NCI-H748 treated with DMSO at 0.1 percent for 48 hours (cell line): ENCODE measurements at places on chromosomes 2 and 18.

DNA sequence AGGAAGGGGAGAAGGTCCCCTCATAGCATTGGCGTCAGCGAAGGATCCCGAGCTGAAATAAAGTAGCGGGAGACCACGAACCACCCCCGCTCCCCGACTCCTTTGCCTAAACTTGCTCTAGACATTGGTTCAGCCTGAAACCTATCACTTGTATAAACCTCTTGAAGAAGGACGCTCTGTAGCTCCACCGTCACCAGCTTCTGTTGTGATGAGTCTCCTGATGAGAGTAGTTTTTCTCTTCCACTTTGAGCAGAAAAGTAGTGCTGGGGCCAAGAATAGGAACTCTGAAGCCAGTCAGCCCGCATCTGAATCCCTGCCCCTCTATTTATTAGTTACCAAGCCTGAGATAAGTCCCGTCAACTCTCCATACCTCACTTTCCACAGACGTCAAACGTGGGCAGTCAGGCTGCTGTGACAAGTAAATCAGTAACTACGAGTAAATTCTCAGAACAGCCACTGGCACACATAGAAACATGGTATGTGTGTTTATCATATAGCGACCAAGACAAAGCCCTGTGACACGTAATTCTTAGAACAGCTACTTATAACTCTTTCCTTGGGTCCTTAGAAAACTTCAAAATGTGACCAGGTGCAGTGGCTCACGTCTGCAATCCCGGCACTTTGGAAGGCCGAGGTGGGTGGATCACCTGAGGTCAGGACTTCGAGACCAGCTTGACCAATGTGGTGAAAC lies 61.7 kb downstream of the CD226 start:
- DNase-seq: no peak

- no peak for DNase-seq
These were observed 24.2 kb downstream of the ITGB1BP1 start for GRCh38 chr2:9398881-9399780.

DNA sequence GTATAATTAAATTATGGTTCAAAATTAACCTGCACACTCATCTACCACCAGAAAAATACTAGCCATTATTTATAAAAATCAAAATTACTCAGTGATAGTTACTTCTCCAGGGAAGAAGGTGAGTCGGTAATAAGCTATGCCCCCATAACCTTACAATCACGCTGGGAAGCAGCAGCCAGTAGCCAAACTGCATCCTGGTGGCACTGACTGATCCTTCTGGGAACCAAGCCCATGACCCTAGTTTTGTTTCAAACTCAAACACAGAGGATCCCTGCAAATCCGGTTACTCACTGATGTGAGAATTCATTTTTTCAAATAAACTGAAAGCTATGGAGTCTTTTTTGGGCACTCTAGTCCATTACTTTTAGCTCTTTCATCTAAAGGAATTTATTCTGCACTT lies 88.2 kb upstream of the VWC2L start:
- no peak for DNase-seq

GRCh38 chr2:45570671-45571334 lies 40.3 kb downstream of the SRBD1 start:
- no peak for DNase-seq

- DNase-seq: no peak
These were observed 18.0 kb downstream of the PTPN18 start for GRCh38 chr2:130373808-130374365.

DNA sequence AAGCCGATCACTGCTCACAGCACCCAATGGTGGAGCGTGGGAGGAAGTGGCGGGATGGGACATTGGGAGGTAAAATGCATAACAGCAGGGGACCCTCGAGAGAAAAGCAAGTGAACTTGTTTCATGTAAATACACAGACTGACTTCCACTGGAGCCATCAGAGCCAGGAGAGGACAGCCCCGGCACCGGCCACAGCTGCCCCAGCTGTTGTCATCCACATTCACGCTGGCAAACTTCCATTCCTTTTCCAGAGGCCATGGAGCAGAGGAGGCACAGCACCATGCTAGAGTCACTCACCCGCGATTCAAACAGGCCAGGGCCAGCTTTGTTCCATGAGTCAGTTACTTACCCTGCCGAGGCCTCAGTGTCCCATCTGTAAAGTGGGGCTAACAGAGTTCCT lies 610.9 kb upstream of the SALL3 start:
- DNase-seq: no peak

GRCh38 chr2:33484042-33484621 lies 7.7 kb downstream of the RASGRP3 start:
- DNase-seq: no peak

- no peak for DNase-seq
These were observed 26.7 kb downstream of the POLR1A start for GRCh38 chr2:86078774-86079545.

DNA sequence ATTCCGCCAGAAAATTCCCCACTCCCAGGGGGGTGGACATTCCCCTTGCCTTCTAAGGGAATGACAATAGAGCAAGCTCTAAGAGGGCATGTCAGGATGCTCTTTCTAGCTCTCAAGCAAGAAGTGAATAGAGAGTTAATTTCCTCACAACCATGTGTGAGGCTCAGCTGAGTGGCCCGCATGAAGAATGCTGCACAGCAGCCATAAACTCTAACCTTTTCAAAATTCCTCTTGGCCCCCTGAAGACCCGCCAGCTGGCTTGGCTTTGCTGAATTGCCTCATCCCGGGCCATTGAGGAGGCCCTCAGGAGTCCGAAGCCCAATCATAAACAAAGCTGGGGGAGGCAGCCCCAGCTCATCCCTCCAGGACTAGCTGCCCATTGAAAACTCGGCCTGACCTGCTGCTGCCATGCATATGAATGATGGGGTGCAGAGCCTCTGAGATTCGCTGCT lies 38.2 kb downstream of the NRP2 start:
- DNase-seq: no peak

DNA sequence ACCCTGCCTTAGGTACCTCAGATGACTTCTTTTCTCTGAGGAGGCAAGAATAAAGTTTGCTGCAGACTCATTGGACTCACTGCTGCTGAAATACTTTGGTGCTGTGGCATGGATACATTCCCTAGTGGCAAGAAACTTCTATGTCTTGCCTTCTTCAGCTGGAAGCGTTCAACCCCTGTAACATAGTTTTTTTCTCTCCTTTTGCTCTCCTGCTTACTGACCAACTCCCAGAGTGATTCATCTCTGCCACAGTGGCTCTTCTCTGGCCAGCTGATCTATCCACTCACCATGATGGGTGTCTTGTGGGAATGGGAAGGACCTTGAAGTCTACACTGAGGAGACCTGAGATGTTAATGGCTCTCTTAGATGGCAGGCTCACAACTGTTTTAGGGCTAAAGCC lies 309.3 kb upstream of the LRRTM4 start:
- no peak for DNase-seq

DNA sequence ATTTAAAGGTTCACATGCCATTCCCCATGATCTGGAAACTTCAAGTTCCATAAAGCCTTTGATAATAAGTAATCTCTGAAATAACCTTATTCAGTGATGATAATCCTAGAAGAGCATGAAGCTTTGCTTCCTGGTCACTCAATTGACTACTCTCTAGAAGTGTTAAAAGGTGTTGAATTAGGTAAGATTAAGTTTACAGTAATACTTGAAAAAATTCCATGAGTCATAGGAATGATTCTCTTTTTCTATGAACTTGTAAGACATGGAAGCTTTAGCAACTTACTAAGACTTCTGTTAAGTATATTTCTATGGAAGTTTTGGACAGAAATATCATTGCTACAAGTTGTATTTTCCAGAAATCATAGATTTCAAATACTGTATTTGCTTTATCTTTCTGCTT lies 100.6 kb downstream of the MYO1B start:
- no peak for DNase-seq

DNA sequence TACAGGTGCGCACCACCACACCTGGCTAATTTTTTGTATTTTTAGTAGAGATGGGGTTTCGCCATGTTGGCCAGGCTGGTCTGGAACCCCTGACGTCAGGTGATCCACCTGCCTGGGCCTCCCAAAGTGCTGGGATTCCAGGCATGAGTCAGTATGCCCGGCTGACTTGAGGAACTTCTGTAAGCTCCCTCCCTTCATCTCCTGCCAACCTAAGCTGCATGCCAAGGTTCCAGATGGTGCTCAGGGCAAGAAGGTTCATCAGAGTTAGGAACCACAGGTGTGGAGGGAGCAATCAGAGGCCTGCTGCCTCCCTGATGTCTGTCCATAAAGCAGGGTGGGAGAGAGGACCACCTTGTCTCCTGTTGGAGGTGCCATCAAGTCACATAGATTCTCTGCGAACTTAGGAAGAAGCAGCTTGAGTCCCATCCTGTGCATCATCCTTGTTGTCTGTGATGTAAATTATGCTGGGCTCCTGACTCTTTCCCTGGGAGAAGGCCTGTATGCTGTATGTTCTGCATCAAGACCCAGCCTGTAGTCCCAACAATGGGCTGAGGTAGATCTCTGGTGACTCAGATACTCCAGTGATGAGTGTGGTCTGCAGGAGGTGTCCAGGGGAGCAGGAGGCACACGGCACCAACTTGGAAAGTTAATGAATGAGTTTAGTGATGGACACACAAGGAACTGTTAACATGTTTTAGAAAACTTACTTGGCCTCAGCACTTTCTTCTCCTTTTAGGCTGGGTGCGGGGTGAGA lies 53.1 kb downstream of the TMEM17 start:
- no peak for DNase-seq

- no peak for DNase-seq
These were observed 5.7 kb downstream of the MAL start for GRCh38 chr2:95031076-95031725.

DNA sequence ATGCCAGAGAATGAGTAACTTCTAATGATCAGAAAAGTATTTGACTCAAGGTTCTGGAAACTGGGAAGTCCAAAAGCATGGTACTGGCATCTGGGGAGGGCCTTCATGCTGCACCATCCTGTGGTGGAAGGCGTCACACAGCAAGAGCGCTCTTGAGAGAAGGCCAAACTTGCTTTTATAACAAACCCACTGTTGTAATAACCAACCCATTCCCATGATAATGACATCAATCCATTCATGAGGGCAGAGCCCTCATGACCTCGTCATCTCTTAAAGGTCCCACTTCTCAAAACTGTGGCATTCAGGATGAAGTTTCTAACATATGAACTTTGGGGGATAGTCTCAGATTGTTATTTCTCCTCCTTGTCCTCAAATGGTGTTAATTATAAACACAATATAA lies 67.8 kb downstream of the COA5 start:
- no peak for DNase-seq

- no peak for DNase-seq
These were observed 106.9 kb upstream of the SP3 start for GRCh38 chr2:174072069-174072468.

- DNase-seq: no peak
These were observed 280.9 kb upstream of the TCF4 start for GRCh38 chr18:55868909-55869308.

DNA sequence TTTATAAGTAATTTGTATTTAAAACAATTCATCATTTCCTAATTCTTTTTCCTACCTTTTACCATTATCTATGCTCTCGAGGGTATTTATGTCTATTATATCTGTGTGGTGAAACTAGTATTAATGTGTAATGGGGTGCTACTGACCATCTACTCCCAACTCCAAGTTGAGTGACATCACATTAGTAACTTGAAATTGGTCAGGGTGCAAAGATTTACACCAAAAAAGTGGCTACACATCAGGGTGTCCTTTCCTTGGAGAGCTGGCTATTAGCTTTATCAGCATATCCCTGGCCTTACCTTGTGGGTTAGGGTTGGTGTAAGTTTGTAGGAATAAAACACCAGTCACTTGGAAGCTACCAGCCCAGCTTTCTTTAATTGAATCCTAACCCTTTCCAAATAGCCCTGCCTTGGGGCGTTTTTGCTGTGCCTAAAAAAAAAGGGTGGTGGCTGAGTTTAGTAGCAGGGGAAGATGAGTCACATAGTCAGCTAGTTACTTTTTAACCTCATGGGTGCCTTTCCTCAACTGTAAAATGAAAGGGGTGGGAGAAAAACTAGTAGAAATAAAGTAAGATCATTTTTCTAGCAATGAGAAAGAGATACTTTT lies 14.0 kb downstream of the ANXA4 start:
- no peak for DNase-seq

DNA sequence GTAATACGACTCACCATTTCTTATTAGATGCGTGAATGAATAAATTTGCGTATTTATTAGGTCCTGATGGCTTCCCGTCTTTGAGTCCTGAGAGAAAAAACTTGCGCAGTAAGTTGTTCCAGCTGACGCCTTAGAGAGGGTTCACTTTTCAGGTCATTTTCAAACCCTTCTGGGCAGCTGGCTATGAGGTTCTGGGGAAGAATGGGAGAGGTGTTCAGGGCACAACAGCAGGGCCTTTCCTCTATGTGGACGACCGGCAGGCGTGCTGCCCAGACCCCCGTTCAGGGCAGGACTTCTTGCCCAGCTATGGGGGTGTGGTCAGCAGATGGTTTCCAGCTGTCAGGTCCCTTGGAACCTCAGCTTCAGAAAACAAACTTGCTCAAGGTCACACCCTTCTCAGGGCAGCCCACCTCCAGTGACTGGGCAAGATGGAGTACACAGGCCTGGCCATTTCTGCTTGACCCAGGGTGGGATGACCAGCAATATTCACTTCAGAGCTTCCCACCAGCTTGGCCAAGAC lies 61.1 kb upstream of the TNP1 start:
- DNase-seq: no peak

- DNase-seq: no peak
These were observed 75.8 kb downstream of the TNFRSF11A start for GRCh38 chr18:62400916-62401315.

DNA sequence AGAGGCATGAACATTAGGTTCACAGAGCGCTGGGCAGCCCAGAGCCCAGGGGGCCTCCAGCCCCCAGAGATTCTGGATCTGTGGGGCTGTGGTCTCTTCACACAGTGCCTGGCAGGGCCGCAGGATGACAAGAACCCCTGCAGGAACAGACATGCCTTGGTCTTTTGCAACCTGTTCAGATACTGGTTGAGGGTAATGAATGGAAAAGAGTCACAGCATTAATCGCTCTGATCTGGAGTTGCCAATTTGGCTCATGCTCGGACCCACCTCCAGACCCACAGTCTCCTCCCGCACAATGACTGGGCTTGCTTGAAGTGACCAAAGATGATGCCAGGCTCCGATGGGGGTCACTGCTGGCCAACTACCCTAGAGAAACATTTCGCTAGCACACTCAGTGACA lies 229.4 kb upstream of the SMAD2 start:
- no peak for DNase-seq

DNA sequence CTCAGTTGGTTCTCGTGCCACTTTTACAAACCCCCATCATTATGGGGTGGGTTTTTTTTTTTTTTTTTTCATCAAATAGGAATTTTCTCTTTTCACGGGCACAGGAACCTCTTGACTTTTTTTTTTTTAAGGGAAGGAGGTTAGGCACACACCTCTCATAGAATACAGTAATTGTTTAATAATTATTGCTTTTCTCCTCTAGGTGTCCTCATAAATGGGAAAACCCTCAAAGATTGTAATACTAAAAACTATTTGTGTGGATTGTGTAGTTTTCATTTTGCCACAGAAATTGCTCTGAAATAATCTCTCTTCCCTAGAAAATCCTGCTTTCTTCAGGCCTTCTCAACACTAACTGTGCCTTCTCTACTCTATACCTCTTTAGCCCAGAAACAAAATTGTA lies 147.3 kb downstream of the GREB1L start:
- DNase-seq: no peak

GRCh38 chr2:235577404-235578330 lies 83.8 kb downstream of the AGAP1 start:
- no peak for DNase-seq
